ENCODE measurements at places on chromosomes 6 and 20.

DNA sequence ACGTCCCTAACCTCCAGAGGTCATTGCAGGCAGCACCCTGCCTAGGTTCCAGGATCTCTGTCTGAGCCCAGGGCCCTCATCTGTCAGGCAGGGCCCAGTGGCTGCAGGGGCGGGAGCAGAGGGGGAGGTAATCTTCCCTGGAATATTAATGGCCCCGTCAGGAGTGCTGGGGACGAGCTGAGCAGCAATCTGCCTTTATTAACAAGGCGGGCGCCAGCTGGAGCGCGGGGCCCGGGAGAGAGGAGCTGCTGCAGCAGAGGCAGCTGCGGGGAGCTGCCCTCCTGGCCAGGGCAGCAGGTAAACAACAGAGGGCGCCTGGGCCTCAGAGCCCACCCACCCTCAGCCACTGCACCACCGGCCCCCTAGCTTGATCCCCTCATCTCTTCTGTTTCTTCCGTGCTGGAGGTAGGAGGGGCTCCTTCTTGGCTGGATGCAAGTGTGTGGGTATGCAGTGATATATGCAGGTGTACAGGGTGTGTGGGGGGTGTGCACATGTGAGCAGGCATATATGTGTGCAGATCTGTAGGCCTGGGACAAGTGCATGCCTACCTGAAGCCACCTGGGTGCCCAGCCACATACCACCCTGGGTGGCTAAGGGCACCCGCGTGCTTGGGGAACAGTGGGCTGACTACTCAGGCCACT is 131.8 kb upstream of the MLN start:
- no peak for DNase-seq

DNA sequence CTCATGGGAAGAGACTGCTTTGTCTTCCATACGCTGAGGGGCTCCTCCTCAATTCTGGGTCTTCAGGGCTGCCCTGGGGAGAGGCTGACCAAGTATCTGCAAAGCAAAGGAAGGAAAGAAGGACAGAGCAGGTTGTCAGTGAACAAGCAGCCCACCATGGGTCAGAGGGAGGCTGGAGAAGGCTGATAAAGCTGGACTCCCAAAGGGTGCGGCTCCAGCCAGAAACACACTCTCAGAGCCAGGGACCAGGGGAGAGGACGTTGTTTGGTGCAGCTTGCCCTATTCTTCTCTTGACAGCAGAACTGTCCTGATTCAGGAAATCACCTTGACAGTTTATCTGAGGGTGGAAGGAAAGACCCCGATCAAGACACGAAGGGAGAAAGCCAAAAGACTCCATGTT is 10.4 kb upstream of the CTCFL start:
- no peak for DNase-seq

GRCh38 chr6:5446362-5447075 is 185.2 kb downstream of the FARS2 start:
- no peak for DNase-seq

DNA sequence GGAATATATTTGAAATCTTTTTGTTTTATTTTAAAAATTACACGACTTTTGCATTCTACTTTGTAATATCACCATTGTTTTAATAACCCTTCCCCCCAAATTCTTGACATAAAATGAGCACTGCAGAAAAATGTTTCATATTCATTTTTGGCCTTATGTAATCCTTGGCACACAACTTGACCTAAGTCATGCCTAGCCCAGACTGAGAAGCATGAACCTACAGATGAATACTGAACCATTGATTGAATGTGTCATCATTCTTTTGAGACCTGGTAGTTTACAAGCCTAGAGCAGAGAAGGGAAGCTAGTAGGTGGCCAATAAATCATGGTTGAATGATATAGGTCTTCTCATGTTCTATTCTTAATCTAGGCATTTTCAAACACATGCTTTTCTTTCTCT is 89.4 kb upstream of the EDN1 start:
- DNase-seq, result no peak

DNA sequence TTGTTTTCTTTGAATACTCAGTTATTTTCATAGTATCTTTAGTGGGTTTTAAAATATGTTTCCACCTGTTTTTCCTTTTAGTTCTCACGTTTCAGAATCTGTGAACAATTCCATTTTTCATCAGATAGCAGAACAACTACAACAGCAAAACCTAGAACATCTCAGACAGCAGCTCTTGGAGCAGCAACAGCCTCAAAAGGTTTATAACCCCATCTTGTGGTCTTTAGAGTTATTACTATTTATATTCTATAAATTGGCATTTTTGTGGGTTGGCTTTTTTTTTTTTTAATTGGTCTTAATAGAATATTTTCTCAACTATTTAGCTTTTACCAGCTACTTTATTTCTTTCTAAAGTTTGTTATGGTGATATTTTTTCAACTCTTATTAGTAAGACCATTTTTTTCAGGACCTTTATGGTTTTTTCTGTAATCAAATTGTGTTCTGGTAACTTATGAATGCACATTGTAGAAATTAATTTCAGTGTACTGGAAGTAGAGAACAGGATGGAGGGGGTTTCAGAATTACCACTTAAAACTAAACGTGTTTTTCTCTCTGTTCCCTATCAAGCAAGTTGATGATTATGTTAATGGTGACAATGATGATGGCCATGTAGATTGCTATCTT is 72.2 kb downstream of the SCAF8 start:
- DNase-seq, result peak; percentile 15

DNA sequence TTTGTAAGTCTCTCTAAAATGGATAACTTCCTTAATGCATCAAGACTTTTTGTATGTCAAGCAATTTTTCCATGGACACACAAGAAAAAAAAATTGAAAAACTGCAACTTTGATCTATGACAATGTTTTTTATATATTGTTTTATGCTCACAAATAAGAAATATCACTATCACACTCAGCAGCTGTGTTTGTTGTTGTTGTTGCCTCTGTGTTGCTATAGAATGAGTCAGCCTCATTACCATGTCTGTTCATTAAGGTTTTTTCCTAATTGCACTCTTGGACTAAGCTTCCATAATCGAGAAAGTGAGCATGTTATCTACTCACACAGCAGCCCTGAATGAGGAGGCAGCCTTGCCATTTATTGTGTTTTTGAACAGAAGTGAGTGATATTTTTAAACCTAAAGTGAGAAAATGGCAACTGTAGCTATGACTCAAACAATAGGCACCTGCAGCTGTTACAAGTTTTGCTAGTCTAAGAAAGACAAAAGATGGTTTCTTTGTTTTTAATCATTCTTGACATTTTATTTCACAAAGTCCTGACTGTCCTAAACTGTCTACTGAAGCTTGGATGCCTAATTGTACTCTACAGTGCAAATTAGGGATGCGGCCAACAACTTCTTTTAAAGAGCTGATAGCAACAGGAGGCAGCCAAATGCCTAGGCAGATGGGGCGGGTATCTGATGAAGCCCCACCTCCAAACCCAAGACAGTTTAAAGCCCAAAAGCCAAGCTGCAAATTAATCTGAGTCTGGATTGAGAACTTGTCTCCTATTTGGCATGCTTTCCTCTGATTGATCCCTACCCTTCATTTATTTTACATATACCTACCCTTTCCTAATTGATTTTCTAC is 77.9 kb upstream of the DOK5 start:
- DNase-seq, result no peak

DNA sequence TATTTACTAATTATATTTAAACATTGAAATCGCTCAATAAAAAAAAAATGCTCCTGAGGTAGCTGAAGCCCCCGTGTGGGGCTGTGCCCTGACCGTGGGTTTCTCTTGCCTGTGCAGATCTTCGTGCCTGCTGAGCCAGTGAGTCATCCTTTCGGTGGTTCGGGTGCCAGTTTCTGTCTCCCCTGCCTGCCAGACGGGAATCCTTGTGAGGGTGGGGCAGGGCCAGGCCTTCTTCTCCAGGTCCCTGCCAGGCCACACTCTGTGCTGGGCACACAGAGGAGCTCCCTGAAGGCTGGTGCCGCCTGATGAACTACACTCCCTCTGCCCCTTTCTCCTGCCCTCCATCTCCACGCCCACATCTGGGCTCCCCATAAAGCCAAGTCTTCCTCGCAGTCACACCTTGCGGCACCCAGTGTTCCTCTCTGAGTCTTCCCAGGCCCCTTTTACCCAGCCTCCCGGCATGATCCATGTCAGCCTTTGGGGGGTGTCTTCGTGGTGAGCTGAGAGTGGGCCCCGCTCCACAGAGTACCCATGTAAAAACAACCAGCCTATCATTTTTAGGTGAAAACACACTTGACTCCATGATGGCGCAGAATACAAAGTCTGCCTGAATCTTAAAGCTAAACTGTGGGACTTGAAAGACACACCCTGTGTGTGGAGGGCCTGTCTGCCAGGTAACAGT is 19.3 kb downstream of the FGD2 start:
- DNase-seq, result peak; percentile 34

DNA sequence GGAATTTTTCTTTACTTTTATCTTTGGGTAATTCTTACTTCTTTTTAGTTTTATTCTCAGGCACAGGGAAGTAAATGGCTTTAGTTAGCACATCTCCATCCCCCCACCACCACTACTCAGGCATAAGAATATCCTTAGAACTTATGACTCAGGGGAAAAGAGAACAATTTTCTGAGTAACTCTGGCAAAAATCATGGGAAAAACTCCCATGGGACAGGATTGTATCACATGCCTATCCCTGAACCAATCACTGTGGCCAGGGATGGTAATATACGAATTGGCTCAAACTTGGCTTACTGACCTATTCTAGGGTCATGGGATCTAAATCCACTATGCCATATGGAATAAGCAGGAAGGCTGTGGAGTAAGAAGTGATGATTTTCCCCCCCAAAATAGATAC is 339.1 kb downstream of the BTBD3 start:
- DNase-seq, result no peak
